CD4-positive, alpha-beta T cell treated with Interleukin-15 for 1 hour (primary cell): ENCODE measurements at places on chromosomes 1 and 21.

GRCh38 chr1:155324717-155325602 lies 4.3 kb downstream of the RUSC1 start:
- DNase-seq: no peak

- no peak for DNase-seq
Measured at GRCh38 chr1:14442669-14443068, 155.8 kb upstream of the KAZN start.

- peak; percentile 68 for DNase-seq
Measured at GRCh38 chr21:43921979-43922945, 57.2 kb downstream of the AGPAT3 start.

DNA sequence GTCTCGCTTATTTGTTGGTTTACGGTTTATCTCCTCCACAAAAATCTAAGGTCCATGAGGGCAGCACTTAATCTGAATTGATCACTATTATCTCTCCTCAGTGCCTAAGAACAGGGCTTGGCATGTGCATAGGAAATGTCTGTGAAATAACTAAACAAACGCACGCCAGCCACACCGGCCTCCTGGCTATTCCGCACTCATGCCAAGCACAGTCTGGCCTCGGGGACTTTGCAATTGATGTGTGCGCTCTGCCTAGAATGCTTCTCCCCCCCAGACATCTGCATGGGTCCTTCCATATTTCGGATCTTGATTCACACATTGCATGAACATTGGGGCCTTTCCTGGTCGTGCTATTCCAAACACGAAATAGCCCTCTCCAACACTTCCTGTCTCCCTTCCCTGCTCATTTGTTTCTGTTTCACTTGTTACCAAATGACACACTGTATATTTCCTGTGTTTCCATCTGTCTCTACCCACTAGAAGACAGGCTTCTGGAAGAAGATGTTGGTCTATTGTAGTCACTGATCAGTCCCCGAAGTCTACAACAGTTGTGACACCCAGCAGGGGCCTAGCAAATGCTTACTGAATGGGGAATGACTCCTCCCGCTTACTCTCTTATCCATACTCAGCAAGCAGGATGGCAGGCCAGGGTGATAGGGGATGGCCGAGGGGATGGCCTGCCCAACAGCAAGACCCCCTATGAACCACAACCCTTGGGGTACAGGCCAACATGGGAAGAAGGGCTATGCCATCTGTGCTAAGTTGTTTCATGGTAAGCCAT lies 93.9 kb downstream of the GLIS1 start:
- DNase-seq: peak; percentile 3

- DNase-seq: no peak
Measured at GRCh38 chr1:59738591-59739015, 76.1 kb upstream of the HOOK1 start.

DNA sequence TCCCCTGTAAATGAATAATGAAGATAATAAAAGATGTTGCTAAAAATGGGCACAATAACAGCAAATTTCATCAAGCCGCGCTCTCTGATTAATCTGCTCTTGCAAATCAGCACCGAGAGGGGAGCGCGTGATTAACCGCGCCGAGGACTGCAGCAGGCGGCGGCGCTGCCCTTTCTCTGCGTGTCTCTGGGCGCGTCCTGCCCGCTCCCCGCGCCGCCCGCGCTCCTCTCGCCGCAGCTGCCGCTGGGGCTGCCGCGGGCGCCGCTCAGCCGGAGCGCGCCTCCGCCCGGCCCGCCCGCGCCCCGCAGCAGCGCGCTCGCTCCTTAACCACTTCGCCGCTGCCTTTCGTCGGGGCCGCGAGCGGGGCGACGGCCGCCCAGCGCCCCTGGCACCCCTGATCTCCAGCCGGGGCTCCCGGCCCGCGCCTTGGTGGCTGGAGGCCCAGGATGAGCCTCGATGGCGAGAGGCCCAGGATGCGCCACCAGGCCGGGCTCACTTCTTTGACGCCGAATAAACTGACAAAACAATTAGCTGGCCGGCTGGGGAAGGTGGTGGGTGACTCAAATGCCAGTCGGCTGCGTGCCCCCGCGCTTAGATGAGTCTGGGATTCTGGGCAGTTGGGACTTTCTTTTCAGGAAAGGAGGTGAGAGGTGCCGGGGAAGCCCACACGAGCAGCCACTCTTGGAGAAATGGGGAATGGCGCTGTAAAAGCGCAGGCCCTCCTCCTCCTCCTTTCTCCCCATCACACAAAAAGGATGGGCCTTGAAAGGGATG lies 221.4 kb upstream of the PKN2 start:
- DNase-seq: no peak

- no peak for DNase-seq
Measured at GRCh38 chr1:18852501-18852900, 7.0 kb downstream of the TAS1R2 start.

- no peak for DNase-seq
Measured at GRCh38 chr1:212451416-212452322, 18.9 kb downstream of the NENF start.

DNA sequence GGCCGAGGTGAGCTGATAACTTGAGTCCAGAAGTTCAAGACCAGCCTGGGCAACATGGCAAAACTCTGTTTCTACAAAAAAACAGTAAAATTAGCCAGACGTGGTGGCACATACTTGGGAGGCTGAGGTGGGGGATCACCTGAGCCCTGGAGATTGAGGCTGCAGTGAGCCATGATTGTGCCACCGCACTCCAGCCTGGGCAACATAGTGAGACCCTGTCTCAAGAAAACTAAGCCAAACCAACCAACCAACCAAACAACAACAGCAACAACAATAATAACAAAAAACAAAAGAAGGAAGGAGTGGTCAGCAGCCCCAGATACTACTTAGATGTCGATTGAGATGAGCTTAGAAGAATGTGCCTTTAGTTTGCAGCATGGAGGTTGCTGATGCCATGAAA lies 47.7 kb downstream of the CENPF start:
- DNase-seq: no peak

DNA sequence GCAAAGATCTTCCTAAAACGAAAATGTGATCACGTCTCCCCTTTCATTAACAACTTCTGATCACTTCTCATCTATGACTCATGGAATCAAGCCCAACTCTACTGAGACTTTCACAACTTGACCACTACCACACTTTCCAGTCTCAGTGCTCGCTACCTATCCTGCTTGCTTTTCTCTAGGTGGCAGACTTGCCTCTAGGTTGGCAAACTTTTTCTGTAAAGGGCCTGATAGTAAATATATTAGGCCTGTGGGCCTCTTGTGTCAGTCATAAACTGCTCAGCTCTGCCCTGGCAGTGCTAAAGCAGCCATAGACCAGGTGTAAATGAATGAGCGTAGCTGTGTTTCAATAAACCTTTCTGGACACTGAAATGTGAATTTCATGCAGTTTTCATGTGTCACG lies 21.5 kb upstream of the HMGB4 start:
- no peak for DNase-seq

DNA sequence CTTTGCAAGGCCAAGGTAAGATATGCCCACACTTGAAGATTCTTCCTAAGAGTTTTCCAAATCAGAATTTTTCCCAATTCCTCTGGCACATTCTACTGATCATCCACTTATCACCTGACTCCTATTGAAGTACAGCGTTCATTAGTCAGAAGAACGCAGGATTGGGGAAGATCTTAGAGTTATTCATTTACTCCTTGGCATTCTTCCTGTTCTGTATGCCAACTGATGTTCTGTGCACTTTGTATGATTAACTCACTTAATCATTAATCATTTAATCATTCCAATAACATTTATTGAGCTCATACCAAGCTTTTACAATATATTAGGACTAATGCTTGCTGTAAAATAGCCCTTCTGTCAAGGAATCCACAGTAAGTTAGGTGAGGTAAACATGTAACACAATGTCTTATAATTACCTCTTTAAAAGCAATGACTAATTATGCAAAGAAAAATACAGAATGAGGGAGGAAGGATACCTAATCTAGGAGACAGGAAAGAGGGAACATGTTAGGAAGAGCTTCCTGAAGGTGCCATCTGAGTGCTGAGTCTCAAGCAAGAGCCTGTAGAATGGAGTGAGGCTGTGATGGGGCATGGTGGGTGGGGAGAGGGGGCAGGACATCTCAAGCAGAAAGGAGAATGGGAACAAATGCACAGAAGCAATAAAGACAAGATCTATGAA lies 71.1 kb upstream of the DPT start:
- no peak for DNase-seq

GRCh38 chr1:119228335-119229080 lies 88.1 kb upstream of the WARS2 start:
- no peak for DNase-seq

GRCh38 chr1:6350416-6351088 lies 43.0 kb downstream of the ACOT7 start:
- DNase-seq: no peak

- DNase-seq: no peak
Measured at GRCh38 chr1:230948301-230948700, 30.4 kb downstream of the TTC13 start.

DNA sequence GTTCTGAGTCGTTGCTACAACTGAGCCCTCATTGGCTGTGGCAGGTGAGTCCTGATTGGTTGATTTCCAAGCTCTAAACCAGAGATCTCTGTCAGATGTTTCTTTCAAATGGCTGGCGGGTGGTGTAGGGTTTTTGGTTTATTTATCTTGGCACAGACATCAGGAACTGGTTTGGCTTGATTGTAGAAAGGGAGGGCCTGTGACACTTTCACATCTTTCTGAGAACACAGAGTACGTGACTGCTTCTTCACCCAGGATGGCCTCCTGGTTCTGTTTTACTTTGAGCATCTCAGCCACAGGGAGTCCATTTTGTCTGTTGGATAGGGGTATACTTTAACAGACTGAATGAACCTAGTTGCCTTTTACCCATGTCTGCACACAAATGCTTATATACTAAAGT lies 89.4 kb upstream of the GPR52 start:
- no peak for DNase-seq

- DNase-seq: no peak
Measured at GRCh38 chr1:47298025-47298699, 15.8 kb downstream of the STIL start.

- no peak for DNase-seq
Measured at GRCh38 chr1:36802018-36802417, 232.3 kb downstream of the GRIK3 start.

DNA sequence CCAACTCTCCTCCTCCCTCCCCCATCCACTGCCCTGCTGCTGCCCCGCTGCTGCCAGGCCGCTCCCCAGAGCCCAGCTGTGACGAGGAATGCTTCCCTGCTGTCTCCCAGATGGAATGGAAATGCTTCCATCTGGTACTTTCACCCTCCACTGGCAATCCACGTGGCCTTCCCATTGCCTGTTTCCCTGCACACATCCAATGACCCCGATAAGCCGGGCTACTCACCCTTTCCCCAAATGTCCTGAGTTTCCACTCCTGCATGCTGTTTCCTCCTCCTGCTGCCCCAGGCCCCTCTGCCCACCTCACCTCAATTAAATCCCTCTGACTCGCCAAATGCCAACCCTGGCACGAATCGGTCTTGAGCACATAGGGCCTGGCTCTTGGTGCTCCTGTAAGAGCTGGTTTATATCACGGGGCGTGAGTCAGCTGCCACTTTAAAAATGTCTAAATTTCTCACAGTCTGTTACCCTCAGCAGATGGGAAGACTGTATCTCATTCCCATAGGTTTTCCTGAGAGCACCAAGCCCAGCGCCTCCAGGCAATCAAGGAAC lies 36.4 kb downstream of the MRAP start:
- no peak for DNase-seq

GRCh38 chr1:220741349-220741748 lies 6.8 kb upstream of the MTARC2 start:
- no peak for DNase-seq

DNA sequence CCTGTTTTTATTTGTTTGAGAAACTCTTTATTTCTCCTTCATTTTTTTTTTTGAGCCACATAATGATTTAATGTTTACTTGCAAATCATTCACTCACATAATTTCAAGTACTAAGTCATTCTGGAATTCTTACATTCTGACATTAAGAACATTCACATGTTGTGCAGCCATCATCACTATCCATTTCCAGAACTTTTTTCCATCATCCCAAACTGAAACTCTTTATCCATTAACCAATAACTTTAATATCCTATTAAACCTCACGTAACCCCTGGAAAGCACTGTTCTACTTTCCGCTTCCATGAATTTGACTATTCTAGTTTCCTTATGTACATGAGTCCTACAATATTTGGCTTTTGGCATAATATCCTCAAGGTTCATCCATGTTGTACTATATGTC lies 52.5 kb upstream of the TEKT2 start:
- no peak for DNase-seq

GRCh38 chr1:76029331-76029730 lies 45.2 kb upstream of the ST6GALNAC3 start:
- no peak for DNase-seq

- DNase-seq: no peak
Measured at GRCh38 chr1:240559781-240560180, 52.2 kb downstream of the GREM2 start.

- no peak for DNase-seq
Measured at GRCh38 chr1:9169601-9170137, 40.8 kb upstream of the GPR157 start.

- peak; percentile 50 for DNase-seq
Measured at GRCh38 chr1:167438171-167439138, 79.9 kb downstream of the CD247 start.

DNA sequence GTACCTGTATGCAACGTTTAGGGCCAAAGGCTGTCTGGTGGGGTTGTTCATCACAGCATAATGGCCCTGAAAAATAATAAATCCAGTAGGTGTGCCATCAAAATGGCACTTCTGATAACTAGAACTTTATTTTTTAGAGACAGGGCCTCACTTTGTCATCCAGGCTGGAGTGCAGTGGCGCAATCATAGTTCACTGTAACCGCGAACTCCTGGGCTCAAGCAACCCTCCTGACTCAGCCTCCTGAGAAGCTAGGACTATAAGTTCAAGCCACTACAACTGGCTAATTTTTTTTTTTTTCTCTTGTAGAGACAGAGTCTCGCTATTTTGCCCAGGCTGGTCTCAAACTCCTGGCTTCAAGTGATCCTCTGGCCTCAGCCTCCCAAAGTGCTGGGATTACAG lies 4.7 kb downstream of the SNAPIN start:
- no peak for DNase-seq

DNA sequence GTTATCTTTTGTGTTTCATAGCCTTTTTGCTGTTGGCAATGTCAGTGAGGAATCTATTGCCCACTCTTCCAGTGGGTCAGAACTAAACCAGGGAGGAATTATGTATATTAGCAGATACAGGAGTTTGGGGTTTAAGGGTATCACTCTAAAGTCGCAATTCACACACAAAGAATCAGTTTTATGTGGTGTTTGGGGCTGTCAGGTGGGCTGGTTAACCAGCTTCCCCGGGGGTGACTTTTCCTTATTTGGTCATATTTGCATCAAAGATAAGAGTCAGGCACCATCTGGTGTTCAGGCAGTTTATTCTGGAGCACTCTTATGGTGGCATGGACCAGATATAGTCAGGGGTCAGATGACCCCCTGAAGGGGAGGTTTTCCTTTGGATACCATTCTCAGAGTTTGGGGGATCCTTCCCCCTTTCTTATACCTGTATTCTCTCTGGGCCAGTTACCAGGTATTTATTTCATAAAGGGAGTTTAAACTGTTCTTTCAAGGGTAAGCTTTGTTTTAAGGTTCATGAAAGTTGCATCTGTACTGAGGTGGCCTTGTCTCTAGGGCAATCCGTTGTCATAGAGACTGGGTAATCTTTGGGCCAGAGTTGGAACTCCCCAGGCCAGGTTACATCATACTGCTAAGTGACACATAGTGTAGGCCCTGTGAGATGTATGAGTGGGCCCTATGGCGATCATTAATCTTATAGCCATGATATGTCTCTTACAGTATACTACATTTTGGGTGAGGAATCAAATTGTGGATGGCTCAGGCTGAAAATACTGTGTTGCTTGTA lies 148.2 kb downstream of the RWDD3 start:
- no peak for DNase-seq

- no peak for DNase-seq
Measured at GRCh38 chr1:91133248-91133647, 111.4 kb upstream of the ZNF644 start.

GRCh38 chr1:75838079-75838478 lies 41.4 kb downstream of the MSH4 start:
- DNase-seq: no peak
